ENCODE measurements at places on chromosomes 12 and 14.

- no peak for DNase-seq
Observed at GRCh38 chr12:94458877-94459727, 565 bp downstream of the CEP83 start.

DNA sequence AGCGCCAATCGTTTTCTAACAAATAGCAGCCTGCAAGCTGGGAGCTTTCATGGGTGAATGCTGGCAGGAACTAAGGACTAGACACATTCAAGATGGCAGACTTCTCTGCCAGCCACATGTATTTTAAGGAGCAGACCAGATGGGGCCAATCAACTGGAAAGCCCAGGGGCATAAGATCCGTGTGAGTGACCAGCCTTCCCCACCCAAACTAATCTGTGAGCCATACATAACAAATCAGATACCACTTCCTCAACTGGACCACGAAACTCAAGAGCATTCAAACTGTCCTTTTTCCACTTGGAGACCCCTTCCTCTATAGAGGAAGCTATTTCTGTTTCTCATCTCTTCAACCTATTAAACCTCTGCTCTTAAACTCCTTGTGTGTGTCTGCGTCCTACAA is 9.7 kb downstream of the TCL1B start:
- no peak for DNase-seq

DNA sequence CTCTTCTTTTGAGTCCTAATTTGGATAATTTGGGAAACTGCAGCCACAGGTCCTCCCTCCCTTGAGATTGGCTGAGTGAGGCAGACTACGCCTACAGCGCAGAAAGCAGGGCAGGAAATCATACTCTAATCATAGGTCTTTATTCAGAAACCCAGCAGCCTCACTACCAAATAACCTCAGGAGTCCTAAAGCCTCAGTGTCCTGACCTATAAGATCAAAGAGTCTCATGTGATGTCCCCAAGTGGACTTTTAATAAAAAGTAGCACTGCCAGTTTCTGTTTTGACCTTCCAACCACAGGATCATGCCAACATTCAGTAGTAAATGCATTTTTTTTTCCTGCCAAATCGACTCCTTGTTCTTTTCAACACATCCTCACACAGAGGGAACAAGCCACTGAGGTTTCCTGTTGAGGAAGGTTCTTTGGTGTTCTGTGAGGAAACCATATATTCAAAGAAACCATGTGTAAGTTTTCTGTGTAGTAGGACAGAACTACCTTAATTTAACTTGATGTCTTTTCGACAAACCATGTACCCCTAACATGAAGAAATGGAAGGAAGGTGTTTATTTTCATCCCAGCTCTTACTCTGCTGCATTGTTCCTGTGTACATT is 72.2 kb downstream of the VCPKMT start:
- no peak for DNase-seq

- no peak for DNase-seq
Observed at GRCh38 chr14:65927931-65928356, 515.4 kb downstream of the FUT8 start.

GRCh38 chr12:25585021-25585523 is 32.0 kb upstream of the LMNTD1 start:
- DNase-seq, result no peak

DNA sequence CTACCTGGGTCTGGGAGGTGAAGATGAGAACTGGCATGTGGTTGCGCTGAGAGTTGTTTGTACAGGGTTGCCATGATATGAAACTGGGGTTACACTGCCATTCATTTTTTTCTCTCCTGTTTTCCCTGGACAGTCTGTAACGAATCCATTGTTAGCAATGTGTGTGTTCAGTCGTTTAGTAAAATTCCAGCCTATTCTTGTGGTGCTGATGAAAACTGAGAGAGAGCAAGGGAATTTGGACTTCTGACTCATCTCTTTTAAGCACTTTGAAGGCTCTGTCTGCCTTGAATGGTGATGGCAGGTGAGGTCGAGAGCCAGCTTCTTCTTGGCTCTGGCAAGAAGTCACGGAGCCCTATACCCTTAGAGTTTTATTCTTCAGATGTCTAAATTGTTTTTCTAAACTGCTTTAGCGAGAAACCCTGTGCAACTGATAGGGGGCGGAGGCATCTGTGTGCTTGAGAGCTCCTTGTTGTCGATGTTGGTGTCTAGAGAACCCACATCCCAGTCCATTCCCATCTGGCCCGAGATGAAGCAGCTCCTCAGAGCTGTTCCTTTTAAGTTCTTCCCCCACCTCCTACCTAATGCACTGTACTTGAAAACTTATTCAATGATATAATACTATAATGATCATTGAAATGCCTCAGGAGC is 204.4 kb downstream of the TMX1 start:
- DNase-seq, result no peak

- DNase-seq, result no peak
Observed at GRCh38 chr12:6834873-6835272, 5.9 kb upstream of the GNB3 start.

GRCh38 chr14:65997347-65997746 is 488.8 kb upstream of the CCDC196 start:
- DNase-seq, result no peak

DNA sequence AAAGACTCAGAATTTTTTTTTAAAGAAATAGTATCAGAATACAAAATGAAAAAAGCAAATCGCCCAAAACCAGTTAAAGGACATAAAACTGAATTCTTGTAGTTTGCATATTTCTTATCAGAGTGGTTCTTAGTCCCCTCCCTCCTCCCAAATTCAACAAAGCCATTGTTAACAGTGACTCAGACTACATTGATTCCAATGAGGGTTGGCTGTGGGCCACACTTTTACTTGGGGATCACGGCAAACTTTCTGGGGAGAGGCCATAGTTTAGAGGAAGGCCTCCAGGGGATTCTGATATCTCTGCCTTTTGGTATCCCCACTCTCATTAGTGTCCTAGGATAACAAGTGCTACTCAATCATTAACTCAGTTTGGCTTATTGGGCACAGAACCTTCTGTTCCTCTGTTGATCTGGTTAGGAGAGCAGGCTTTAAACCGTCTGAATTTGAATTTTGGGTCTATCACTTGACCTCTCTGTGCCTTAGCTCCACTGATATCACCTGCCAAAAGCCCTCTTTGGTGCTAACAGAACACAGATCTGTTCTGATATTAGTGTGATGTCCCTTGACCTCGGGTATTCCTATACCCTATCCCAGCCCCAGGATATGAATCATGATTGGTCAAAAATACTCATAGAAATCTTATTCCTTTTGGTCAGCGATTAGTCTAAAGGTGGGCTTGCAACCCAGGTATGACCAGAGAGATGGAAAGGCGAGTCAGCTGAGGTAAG is 45.2 kb upstream of the APPL2 start:
- DNase-seq, result no peak

DNA sequence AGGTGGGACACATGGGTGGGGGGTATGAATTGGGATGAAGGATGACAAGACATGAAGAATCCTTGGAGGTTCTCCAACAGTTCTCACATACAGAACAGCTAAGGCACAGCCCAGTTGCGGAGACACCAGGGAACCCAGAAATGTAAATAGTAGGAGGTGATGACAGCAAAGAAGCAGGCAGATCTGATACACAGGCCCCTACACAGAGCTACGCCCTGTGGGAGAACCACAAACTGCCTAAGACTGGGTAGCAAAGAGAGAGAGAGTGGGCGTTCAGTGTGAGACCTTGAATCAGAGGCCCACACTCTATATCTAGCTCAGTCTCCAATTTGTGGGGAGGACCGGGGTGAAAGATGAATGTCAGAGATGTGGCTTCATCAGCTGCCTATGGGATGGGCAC is 9.5 kb upstream of the NUMB start:
- no peak for DNase-seq

Measured in AG04450 (cell line).